HFFc6 (cell line): ENCODE measurements at places on chromosomes 1 and 21. TPM values are rescaled to one million over a fixed set of nuclear protein-coding genes. Genes with fewer than 3 reads are reported as not detected.

DNA sequence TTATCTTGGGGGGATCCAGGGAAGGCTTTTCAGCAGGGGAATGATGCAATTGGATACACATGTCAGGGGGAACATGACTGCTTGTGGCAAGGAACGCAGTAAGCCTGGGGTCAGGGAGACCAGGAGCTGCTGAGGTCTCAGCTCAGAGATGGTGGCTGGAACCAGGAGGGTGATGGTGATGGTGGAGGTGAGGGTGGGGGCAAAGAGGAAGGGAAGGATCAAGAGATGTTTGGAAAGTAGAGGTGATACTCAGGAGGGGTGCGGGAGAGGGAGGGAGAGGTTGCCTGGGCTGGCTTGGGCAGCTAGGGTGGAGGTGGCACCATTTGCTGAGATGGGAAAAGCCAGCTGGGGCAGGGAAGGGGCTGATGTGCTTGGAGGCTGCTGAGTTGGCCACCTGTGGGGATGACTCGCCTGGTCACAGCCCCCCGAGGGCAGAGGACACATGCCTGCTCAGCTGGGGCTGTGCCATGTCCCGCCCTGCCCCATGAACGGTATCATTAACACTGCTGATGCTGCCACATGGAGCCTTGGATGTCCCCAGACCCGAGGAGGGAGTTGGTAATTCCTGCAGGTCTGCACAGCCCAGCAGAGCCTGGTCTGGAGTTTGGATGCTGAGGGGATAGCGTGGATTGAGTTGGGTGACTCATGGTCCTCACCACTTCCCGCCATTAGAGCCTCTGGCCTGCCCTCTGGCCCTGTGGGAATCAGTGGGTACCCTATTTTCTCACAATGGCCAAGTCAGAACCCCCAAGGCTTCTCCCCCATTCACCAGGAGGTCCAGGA lies 6.3 kb upstream of the PADI1 start:
- DNase-seq = no peak

- DNase-seq = no peak
Measured at GRCh38 chr21:44348861-44349260, 4.6 kb upstream of the TRPM2 start.

GRCh38 chr21:25850126-25850842 lies 115.5 kb downstream of the GABPA start:
- DNase-seq = no peak

DNA sequence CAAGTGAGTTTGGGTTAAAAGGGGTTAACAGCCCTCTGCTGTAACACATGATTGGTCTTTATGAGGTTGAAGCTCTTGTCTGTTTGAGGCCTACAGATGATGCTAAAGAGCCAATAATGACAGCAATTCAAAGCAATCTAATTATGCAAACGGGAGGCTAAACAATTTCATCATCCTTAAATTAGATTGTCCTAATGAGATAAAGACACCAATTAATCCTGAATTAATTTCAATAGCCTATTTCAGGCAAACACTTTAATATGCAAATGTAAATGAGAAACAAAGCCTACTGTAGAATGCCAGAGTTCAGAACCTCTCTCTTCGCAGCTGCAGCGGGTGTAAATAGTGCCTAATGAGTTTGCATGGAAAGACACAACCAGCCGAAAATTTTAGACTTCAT lies 504.7 kb upstream of the PBX1 start:
- DNase-seq = no peak

GRCh38 chr1:212062832-212063438 lies 27.4 kb downstream of the DTL start:
- peak; percentile 58 for DNase-seq

DNA sequence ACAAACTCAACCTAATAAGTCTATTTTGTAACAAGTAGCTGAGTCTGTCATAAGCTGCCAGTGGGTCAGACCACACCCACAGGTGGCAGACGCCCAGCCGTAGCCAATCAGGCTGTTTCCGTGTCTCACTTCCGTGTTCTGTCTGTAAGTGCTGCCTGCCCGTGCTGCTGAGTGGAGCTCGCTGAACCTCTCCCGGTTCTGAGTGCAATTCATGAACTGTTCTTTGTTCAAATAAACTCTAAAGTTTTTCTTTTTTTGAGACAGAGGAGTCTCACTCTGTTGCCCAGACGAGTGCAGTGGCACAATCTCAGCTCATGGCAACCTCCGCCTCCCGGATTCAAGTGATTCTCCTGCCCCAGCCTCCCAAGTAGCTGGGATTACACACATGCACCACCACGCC lies 25.1 kb downstream of the POFUT2 start:
- DNase-seq = no peak

DNA sequence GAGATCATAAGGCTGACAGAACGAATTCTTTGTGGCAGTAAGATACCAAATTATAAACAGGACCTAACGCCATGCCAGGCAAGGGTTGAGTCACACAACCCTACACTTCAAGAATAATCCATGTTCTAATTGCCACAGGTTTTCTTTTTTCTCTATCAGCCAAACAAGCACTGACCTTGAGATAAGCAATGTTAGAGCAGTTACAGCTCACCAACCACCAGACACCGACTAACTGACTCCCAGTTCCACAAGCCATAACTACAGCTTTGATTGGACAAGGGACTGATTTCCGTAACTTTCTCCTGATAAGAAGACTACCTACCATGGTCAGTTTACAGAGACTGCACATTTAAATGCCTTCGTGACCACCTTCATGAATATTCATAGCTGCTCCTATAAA lies 149.6 kb downstream of the PTPRU start:
- no peak for DNase-seq

The OR2G6 gene
- not detected in 2 replicates for total RNA-seq

DNA sequence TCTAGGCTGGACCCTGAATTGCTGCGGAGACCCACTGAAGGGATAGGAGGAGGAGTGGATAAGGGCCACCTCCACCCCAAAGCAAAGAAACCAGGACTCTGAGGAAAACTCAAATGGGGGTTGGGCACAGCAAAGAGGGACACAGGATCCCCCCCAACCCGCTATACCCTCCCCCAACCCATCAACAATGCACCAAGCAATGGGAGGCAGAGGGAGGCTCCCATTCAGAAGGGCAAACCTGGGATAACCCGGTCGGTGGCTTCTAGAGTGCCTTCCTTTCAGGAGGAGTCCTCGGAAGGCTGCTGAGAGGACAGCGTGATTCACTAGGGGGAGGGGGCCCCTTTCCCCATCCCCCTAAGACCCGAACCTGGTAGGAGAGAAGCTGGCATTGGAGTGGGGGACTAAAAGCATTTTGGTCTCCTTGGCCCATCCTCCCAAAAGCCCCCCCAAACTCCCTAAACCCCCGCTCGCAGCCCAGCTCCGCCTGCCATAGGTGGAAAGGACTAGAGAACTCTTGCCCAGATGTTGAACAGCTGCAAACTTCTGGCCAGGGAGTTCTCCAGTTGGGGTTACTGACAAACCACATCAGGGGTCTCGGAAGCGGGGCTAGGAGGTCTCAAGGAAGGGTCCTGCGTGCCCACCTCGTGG lies 1.3 kb downstream of the MEF2D start:
- no peak for DNase-seq

The LGR6 gene
- total RNA-seq = not detected in 3 replicates
